GM20000 (cell line): ENCODE measurements at places on chromosomes 5 and 9.

DNA sequence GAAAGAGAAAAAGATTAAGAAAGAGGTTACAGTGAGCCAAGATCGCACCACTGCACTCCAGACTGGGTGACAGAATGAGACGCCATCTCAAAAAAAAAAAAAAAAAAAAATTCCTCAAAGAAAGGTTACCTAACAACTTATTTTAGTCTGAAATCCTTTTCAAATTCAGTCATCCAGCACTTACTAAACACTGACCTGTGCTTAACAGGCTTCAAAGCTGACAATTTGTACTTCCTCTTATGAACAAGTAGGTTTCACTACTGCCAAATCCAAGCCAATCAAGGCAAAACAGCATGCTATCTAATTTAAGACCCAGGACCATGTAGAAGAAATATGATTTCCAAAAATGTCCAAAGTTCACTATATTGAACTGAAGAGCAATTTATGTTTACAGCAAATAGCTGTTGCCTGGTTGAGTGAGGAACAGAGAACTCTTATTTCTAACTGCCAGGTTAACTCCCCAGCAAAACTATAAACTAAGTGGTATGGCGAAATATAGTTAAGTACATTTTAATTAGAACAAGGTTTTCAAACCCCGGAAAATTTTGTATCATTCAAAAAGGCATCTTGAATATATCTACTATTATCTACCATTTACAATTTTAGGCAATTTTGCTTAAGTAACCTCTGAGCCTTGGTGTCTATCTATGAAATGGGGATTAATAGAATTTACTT, 13.4 kb downstream of the PWWP2A start:
- DNase-seq = peak; percentile 45

- DNase-seq = no peak
Measured at GRCh38 chr5:23314827-23315226, 192.6 kb upstream of the PRDM9 start.

GRCh38 chr5:55591686-55592085, 56.9 kb upstream of the PLPP1 start:
- no peak for DNase-seq

GRCh38 chr5:4212981-4213819, 617.6 kb downstream of the IRX1 start:
- DNase-seq = no peak
